Activated B cell treated with CpG ODN at 0.5 μM for 24 hours (primary cell): ENCODE measurements at places on chromosomes 1 and 21. TPM values are rescaled to one million over a fixed set of nuclear protein-coding genes. Genes with fewer than 3 reads are reported as not detected.

- H3K36me3 ChIP-seq = peaks cover 34% of the 10 kb centered on the region
- no peak overlapping the region for H3K27ac ChIP-seq
- peaks cover 34% of the 10 kb centered on the region for H3K4me1 ChIP-seq
- no peaks in the 10 kb centered on the region for H3K27me3 ChIP-seq
- DNase-seq = no peak
- H3K4me3 ChIP-seq = peak overlapping the region; percentile 24
Observed at GRCh38 chr1:185158800-185159199, 1.8 kb downstream of the SWT1 start.

- peaks cover 3% of the 10 kb centered on the region for H3K27me3 ChIP-seq
- H3K4me3 ChIP-seq = no peak overlapping the region
- H3K27ac ChIP-seq = no peak overlapping the region
Observed at GRCh38 chr1:166489670-166490436, 323.1 kb upstream of the FAM78B start.

GRCh38 chr1:229993060-229993459 lies 74.0 kb upstream of the GALNT2 start:
- no peaks in the 10 kb centered on the region for H3K36me3 ChIP-seq
- no peak overlapping the region for H3K27ac ChIP-seq
- no peak overlapping the region for H3K4me3 ChIP-seq
- DNase-seq = no peak
- H3K4me1 ChIP-seq = peaks cover 6% of the 10 kb centered on the region

DNA sequence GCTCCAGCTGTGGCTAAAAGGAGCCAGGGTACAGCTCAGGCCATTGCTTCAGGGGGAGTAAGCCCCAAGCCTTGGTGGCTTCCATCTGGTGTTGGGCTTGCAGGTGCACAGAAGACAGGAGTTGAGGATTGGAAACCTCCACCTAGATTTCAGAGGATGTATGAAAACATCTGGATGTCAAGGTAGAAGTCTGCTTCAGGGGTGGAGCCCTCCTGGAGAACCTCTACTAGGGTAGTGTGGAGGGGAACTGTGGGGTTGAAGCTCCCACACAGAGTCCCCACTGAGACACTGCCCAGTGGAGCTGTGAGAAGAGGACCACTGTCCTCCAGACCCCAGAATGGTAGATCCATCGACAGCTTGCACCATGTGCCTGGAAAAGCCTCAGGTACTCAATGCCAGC lies 183.0 kb downstream of the PDE4B start:
- H3K27me3 ChIP-seq = peaks cover 6% of the 10 kb centered on the region
- H3K4me3 ChIP-seq = no peak overlapping the region
- H3K27ac ChIP-seq = no peak overlapping the region
- H3K36me3 ChIP-seq = no peaks in the 10 kb centered on the region

- no peak overlapping the region for H3K4me3 ChIP-seq
- no peak overlapping the region for H3K27ac ChIP-seq
- no peaks in the 10 kb centered on the region for H3K36me3 ChIP-seq
- H3K27me3 ChIP-seq = no peaks in the 10 kb centered on the region
Observed at GRCh38 chr1:56543783-56544612, 35.4 kb downstream of the PLPP3 start.

DNA sequence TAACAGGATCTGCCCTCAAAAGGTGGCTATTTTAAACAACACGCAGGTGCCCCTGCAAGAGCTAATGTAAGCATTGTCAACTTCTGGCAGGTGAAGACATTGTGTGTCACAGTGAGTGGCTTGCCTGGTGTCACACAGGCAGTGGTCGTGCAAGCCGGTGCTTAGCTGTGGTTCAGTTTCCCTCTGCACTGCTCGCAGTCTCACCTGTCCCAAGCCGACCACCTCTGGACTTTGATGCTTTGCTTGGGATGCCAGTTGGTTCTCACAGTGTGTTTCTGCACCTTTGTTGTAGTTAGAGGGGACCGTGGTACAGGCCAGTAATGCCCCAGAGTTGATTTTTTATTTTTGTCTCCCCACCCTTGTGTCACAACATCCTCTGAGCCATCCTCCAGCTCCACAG lies 85.2 kb downstream of the UCK2 start:
- peaks cover 12% of the 10 kb centered on the region for H3K36me3 ChIP-seq
- H3K4me3 ChIP-seq = no peak overlapping the region
- no peak overlapping the region for H3K27ac ChIP-seq
- no peak for DNase-seq
- peaks cover 2% of the 10 kb centered on the region for H3K4me1 ChIP-seq

- H3K27ac ChIP-seq = peak overlapping the region; percentile 51
- peaks cover 32% of the 10 kb centered on the region for H3K4me1 ChIP-seq
- no peaks in the 10 kb centered on the region for H3K27me3 ChIP-seq
- H3K4me3 ChIP-seq = no peak overlapping the region
- peaks cover 35% of the 10 kb centered on the region for H3K36me3 ChIP-seq
Observed at GRCh38 chr1:6627841-6628545, 3.3 kb downstream of the THAP3 start.

DNA sequence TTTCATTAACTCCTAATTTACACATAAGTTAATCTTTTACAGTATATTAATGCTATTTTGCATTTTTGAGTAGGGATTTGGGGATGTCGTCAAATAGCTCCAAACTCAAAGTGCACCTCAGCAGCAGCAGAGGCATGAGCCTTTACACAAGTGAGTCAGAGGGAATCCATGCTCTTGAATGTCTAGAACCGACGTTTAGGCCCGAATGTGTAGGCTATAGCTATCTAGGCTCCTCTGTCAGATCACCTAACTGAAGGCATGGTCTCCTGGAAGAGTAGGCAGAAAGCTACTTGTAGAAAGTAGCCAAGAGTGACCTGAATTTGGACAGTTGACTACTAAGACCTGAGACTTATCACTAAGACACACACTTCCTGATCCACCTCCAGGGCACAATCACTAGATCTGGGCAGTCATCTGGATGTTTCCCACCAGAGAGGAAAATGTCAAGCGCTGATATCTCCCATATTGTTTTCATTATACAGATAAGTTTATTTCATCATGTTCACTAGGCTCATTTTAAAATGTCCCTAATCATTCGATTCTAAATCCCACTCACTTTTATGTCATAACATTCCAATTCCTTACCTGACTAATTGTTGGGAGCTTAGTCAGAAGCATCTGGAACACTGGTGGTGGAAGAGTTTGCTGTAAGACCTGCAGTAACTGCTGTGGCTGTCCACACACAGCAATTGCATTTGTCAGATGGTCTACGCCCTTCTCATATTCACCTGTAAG lies 15.3 kb downstream of the TOMM20 start:
- peaks cover 80% of the 10 kb centered on the region for H3K36me3 ChIP-seq
- no peak overlapping the region for H3K27ac ChIP-seq
- no peaks in the 10 kb centered on the region for H3K27me3 ChIP-seq

- H3K4me1 ChIP-seq = peaks cover 14% of the 10 kb centered on the region
- H3K36me3 ChIP-seq = peaks cover 6% of the 10 kb centered on the region
- no peak overlapping the region for H3K27ac ChIP-seq
Observed at GRCh38 chr1:2133879-2134215, 60.7 kb downstream of the FAAP20 start.

DNA sequence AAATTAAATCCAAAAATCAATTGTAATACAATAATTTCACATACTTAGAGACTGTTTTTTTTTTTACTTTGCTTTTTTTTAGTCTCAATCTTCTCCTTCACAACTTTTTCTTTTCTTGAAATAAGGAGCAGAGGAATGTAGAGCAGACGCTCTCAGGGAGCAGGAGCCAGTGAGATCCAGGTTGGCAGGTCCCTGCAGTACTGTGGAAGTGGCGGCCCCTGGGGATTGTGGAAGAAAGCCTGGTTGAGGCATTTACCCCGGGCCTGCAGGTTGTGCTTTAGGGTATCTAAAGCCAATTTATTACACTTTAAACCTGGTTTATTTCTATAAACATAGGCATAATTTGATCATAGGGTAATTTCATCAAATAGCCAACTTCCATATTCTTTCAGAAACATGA lies 748 bp upstream of the OR2AJ1 start:
- no peaks in the 10 kb centered on the region for H3K27me3 ChIP-seq
- no peaks in the 10 kb centered on the region for H3K4me1 ChIP-seq
- H3K4me3 ChIP-seq = no peak overlapping the region
- no peak for DNase-seq
- H3K27ac ChIP-seq = no peak overlapping the region

DNA sequence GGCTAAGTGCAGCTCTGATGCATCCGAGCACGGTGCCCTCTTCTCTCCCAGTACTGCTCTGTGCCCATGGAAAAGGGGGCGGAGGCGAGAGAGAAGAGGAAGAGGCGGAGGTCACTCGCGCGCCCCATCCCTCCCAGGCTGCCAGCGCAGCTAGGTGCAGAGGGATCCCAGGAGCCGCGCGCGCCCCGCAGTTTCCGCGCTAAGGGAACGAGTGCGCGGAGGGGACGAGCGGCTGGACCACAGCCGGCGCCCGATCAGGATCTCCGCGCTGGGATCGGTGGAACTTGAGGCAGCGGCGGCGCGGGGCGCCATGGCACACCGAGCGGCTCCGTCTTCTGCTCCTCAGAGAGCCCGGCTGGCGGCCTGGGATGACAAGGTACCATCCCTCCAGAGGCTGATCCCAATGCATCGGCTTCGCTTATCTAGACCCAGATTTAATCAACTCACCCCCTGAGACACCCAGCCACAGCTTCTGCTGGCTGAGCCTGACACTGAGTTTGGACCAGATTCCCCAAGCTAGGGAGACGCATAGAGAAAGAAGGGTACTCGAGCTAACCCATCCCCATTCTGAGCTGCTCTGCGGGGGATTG lies at the start of gene PTGFR:
Gene PTGFR, plus strand, starts transcription at position 114 of the 590 bp plus-strand sequence. CDS start 1,770 bp downstream, outside the sequence.
- no peak within 1 kb of the TSS for H3K27ac ChIP-seq
- H3K36me3 ChIP-seq = no peaks in the 10 kb centered on the region
- peaks cover 18% of the 10 kb centered on the region for H3K27me3 ChIP-seq
- DNase-seq = no peak
- H3K4me1 ChIP-seq = no peaks in the 10 kb centered on the region

DNA sequence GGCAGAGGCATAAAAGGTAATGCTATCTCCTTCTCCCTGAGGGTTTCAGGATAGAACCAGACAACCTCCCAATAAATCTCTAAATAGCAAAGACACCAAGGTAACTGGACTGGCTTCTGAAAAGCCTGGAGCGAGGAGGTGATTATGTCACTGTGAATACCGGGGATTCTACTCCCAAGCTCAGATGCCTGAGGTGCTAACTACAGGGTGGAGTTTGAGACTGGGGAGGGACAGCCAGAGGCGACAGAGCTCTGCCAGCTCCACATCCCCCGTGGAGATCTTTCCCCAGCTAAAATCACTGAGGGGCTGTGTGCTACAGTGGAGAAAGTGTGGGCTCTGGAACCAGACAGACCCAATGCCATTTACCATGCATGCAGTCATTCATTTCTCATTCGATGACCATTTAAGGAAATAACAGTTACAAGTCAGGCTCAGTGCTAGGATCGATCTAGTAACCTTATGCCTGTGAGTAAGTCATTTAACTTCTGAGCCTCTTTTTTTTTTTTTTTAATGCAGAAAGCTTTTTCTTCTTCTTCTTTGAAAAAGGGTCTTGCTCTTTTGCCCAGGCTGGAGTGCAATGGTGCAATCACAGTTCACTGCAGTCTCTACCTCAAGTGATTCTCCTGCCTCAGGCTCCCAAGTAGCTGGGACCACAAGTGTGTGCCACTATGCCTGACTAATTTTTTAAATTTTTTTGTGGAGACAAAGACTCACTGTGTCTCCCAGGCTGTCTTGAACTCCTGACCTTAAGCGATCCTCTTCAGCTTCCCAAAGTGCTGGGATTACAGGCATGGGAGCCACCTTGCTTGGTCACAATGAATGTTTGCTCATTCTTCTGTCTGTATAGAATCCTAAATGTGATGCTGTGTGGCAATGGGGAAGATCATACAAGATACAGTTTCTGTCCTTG lies 8.1 kb upstream of the SLC45A3 start:
- H3K27ac ChIP-seq = no peak overlapping the region
- no peaks in the 10 kb centered on the region for H3K27me3 ChIP-seq
- no peak for DNase-seq
- H3K4me1 ChIP-seq = peaks cover 6% of the 10 kb centered on the region
- H3K36me3 ChIP-seq = no peaks in the 10 kb centered on the region
- H3K4me3 ChIP-seq = no peak overlapping the region

- peak overlapping the region; percentile 50 for H3K27ac ChIP-seq
- H3K4me1 ChIP-seq = peaks cover 7% of the 10 kb centered on the region
- H3K4me3 ChIP-seq = no peak overlapping the region
- no peaks in the 10 kb centered on the region for H3K27me3 ChIP-seq
Observed at GRCh38 chr1:160971618-160972056, 17.0 kb upstream of the ITLN2 start.

GRCh38 chr1:15627343-15627988 lies 10.2 kb downstream of the DDI2 start:
- peaks cover 47% of the 10 kb centered on the region for H3K4me1 ChIP-seq
- no peak for DNase-seq
- H3K4me3 ChIP-seq = no peak overlapping the region

- H3K36me3 ChIP-seq = no peaks in the 10 kb centered on the region
- DNase-seq = no peak
- no peak overlapping the region for H3K27ac ChIP-seq
- H3K27me3 ChIP-seq = peaks cover 20% of the 10 kb centered on the region
- no peak overlapping the region for H3K4me3 ChIP-seq
Observed at GRCh38 chr1:116677474-116678062, 10.0 kb upstream of the IGSF3 start.

DNA sequence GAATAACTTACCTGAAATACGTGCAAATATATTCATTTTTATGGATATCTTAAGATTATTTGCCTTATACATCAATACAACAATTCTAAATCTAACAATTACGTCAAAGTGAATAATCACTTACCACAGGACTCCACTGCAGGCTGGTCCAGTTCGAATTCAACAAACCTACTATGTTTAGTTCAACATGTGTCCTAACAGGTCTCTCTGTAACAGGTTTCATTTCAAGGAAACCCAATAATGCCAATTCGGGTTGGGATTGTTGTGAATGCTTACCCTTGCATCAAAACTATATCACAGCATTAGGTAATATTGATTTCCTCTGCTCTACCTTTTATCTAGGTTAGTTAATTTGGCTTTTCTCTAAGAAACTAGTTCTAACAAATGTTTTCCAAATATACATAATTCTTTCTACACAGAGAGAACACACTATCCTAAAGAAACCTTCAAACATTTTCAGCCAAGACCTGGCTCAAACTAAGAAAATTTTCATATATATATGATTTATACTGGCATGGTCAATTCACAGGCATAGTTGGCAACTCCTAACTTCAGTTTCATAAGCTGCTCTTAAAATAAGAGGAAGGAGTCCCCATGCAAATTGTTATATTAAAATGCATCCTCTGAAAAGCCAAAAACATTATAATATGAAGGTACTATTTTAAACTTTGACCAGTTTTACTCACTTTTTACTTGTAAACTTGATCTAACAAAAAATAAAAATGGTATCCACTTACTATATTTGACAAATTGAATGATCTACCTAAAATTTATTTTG lies 4.5 kb downstream of the IVNS1ABP start:
- H3K36me3 ChIP-seq = peaks cover 49% of the 10 kb centered on the region
- peaks cover 52% of the 10 kb centered on the region for H3K4me1 ChIP-seq
- no peak for DNase-seq

DNA sequence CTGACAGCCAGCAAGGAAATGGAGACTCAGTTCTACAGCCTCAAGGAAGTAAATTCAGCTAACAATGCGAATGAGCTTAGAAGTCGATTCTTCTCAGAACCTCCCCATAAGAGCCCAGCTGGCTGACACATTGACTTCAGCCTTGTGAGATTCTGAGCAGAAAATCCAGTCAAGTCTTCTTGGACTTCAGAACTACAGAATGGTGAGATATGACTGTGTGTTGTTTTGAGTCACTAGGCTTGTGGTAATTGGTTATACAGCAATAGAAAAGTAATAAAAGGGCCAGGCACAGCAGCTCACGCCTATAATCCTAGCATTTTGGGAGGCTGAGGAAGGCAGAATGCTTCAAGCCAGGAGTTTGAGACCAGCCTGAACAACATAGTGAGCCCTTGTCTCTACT lies 161.8 kb upstream of the IVNS1ABP start:
- peaks cover 4% of the 10 kb centered on the region for H3K27me3 ChIP-seq
- no peaks in the 10 kb centered on the region for H3K36me3 ChIP-seq
- H3K27ac ChIP-seq = no peak overlapping the region
- no peaks in the 10 kb centered on the region for H3K4me1 ChIP-seq
- DNase-seq = no peak

AIRE gene
- total RNA-seq = 0.10 TPM in 1 of 2 replicates, not detected in the other

ETS2 gene
- total RNA-seq = 4.4 and 4.5 TPM in 2 replicates

C1orf21 gene
- 0.05 and 0.09 TPM in 2 replicates for total RNA-seq

MAP3K7CL gene
- total RNA-seq = 7.9 and 11.4 TPM in 2 replicates
